ELR (cell line): ENCODE measurements at places on chromosomes 5 and 9.

DNA sequence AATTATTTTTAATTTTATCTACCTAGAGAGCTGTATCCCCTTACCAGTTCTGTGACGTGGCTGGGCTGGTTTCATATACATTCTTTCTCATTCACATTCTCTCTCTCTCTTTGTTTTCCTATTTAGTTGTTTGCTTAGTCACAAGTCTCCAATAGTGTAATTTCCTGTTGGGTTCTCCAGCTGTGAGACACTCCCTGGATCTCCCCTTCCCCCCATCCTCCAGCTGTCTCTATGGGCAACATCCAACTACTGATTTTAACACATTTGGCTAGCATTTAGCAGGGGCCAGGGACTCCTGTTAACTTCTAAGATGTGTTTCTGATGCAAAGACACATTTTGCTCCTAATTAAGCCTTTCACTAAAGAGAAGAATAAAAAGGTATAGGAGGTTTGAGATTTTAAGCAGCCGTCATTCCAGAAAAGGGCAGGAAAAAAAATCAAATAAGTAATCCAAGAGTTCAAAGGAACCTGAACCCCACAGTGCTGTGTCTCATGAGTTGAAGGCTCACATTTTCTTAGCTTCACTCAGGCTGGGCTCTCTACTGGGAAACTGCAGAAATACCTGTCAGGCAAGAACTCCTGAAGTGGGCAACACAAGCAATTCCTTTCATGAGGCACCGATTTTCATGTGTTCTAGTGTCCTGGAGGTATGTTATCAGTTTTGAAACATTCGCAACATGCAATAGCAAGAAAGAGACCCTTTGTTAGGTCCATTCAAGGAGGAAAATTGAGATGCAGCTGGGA is 198.7 kb upstream of the C9orf72 start:
- no peak for DNase-seq

DNA sequence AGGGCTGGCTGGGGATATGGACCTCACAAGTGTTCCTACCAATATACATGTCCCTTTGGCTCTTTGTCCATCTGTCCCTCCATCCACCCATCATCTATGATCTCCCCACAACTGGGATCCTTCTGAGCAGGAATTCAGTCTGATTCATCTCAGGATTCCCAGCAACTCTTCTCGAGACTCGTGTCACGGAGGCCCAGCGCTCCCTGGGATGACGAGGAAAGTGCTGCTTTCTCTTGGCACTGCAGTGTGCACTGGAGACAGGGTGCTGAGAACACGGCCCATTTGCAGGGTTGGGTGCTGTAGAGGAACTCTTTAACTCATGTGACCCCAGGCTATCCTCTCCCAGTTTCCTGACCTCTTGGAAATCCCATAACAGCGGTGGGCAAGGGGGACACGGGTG is 72.9 kb downstream of the ANGPTL2 start:
- peak; percentile 75 for DNase-seq

GRCh38 chr5:108625654-108626053 is 122.0 kb upstream of the FER start:
- DNase-seq = no peak

DNA sequence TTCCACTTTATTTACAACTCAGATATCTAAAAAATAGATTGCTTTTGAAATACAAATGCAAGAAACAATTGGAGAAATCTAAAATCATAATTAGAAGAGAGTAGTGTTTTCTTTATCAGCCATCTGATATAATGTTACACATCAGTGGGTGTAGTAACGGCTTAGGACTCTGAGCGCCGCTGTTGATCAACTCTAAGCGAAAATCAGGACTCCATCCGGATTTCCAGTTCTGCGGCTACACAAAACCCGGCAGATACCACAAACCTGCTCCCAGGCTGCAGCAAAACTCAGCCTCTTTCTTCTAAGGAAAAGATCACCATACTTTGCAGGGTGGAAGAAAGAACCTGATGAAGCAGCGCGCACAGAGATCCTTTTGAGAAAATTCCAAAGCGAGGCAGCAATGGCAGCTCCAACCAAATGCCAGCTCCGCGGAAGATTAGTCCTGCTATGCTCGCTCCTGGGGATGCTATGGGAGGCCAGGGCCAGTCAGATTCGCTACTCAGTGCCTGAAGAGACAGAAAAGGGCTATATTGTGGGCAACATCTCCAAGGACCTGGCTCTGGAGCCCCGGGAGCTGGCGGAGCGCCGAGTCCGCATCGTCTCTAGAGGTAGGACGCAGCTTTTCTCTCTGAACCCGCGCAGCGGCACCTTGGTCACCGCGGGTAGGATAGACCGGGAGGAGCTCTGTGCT is at the start of gene PCDHGA9:
Gene PCDHGA9 (plus strand): TSS at position 226 of the 691 bp plus-strand sequence. CDS start 175 bp downstream, at position 401.
- DNase-seq = peak; percentile 31

DNA sequence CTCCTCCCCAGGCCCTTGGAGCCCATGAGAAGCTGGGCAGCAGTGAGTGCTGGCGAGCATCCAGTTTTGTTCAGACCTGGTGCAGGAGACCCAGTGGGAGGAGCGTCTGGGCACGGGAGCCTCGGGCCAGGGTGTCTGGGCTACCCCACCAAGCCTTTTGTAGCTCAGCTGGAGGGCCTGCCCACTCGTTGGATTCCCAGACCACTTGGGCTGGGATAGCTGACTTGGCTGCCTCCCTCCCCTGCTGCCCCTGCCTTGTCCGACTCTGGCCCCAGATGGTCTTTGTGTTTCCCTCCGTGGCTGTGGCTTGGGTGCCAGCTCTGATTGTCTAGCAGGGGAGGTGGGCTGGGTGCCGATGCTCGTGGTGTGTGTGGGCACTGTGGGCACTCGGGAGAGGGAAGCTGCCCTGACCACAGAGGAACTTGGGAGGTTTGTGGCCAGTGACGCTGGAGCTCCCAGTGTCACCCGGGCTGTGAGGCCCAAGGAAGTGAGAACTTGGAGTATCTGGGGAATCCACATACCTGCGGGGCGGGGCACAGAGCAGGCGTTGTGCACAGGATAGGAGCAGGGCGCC is 47.3 kb downstream of the WNK2 start:
- no peak for DNase-seq

DNA sequence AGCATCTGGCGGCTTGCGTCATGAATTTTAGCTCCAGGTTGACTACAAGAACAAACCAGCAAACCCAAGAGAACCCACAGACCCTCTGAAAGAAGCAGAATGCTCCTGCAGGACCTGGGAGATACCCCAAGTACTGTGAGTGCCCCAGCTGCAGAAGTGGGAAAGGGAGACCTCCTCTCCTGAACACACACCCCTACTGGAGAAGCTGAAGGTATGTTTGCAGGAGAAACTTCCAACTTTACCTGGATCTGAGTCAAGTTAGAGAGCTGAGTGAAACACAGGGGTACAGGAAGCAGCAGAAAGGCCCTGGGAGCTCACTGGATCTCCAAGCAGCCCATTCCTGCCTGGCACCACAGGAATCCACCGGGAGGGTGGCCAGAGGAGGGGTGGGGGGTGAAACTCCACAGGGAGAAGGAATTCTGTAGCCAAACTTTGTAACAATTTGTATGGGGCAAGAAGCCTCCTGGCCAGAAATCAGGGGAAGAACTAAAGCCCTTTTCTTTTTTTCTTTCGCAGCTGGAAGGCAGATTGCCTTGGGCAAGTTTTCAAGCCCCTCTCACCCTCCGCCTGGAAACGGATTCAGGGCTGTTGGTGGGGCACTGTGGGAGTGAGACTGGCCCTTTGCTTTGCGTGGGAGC is 576.2 kb downstream of the BNC2 start:
- DNase-seq = no peak
